Lung microvascular endothelial cell (primary cell): ENCODE measurements at places on chromosomes 11 and 22. TPM values are rescaled to one million over a fixed set of nuclear protein-coding genes. Genes with fewer than 3 reads are reported as not detected.

Gene OR6A2
- total RNA-seq: under 0.01 TPM in 2 replicates

Gene ANGPTL5
- not detected in 2 replicates for total RNA-seq

Gene SCGB2A2
- total RNA-seq: not detected in 2 replicates

Gene KIAA0930
- 22.7 and 40.1 TPM in 2 replicates for total RNA-seq

Gene TREH
- total RNA-seq: not detected in 2 replicates

Gene RIBC2
- total RNA-seq: 0.20 and 0.22 TPM in 2 replicates

Gene SAA4
- total RNA-seq: not detected in 2 replicates

Gene ASRGL1
- 10.5 and 33.3 TPM in 2 replicates for total RNA-seq

Gene ART1
- not detected in 2 replicates for total RNA-seq

Gene SIDT2
- total RNA-seq: 7.2 and 8.9 TPM in 2 replicates

Gene GNG3
- total RNA-seq: not detected in 2 replicates

Gene SLC5A12
- total RNA-seq: not detected in 2 replicates

Gene CARD16
- total RNA-seq: 106 and 113 TPM in 2 replicates

Gene TMEM121B
- under 0.01 TPM in 2 replicates for total RNA-seq

Gene CDC42EP1
- total RNA-seq: 7.8 and 7.9 TPM in 2 replicates

Gene SGSM1
- 1.5 and 4.2 TPM in 2 replicates for total RNA-seq

Gene COA4
- total RNA-seq: 42.9 and 59.1 TPM in 2 replicates

Gene LYVE1
- total RNA-seq: 101 and 140 TPM in 2 replicates

Gene SCUBE1
- 0.20 and 0.65 TPM in 2 replicates for total RNA-seq

Gene IFITM10
- 0.44 and 1.2 TPM in 2 replicates for total RNA-seq

Gene TSSK2
- total RNA-seq: not detected in 2 replicates

Gene RAG2
- total RNA-seq: not detected in 2 replicates

Gene TCN2
- 9.5 and 29.9 TPM in 2 replicates for total RNA-seq

Gene CBY1
- 15.7 TPM in 2 replicates for total RNA-seq

Gene TCN1
- not detected in 2 replicates for total RNA-seq

Gene MAP6
- total RNA-seq: 0.20 and 0.22 TPM in 2 replicates

Gene PRAME
- total RNA-seq: not detected in 2 replicates

Gene GAS2
- 0.60 and 0.87 TPM in 2 replicates for total RNA-seq
